ENCODE measurements at places on chromosomes 11 and 22.

GRCh38 chr22:39739338-39740027 is 154.1 kb downstream of the ENTHD1 start:
- DNase-seq: no peak

GRCh38 chr22:24516301-24516737 is 21.2 kb downstream of the UPB1 start:
- no peak for DNase-seq

- DNase-seq: no peak
Observed at GRCh38 chr11:130439160-130439519, 9.3 kb upstream of the ADAMTS15 start.

GRCh38 chr11:91654686-91655085 is 569.9 kb upstream of the FAT3 start:
- DNase-seq: no peak

DNA sequence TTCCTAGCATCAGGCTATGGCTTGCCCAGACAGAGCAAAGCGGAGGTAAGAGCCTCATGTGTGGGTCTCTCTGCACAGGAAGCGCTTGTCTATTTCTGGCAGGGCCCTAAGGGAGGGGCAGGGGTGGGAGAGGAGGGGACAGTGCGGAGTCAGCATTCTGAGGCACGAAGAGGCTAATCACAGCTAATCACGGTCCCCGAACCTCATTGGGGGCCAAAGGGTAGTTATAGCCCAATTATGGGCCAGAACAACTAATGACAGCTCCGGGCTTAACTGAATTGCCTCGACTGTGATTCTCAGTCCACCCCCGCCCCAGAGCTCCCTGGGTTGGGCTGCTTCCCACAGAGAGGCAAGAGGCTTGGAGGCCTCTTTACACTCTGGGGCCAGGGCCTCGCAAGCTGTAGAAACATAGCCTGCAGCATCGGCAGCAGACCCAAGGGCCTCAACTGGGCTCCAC is 72.7 kb upstream of the PRDM11 start:
- no peak for DNase-seq

All from stimulated activated CD8-positive, alpha-beta memory T cell treated with anti-CD3 and anti-CD28 coated beads, Interleukin-7, amount 100 ng/mL, for 1 hour (primary cell).